Cardiac septum (tissue), 1 donor: ENCODE measurements at places on chromosomes 6 and 20. TPM values are rescaled to one million over a fixed set of nuclear protein-coding genes. Genes with fewer than 3 reads are reported as not detected.

DNA sequence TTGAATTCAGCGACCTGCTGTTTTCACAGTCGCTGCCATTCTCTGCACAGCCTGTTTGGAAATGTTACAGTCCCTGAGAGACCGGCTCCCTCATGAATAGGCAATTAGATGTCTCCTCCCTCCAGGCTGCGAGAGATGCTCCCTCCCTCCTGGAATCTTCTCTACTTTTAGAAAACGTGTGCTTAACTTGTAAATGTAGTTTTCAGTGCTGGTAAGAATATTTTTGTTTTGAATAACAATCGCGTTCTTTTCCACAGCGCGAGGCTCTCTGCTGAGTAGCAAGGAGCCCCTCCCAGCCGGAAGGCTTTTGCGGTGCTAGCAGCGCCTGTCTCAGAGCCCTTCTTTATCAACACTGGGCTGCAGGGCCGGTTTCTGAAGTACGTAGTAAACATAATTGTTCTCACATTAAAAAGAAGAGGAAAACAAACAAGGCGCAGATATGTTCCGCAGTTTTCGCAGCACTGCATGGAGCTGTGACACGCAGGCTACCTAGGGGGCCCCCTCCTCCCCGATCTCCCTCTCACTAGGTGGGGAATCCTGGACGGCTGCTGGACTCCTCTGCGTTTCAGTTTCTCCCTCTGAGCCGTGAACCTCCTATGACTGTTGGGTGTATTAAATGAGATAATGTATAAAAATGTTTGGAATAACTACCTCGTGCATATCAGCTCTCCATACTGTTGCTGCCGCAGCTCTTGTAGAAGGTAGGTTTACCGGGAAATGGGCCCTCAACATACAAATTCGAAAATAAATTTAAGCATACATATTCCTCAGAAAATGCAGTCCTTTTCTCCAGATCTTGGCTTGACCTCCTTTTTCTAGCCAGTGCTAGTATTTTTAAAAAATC lies 79.0 kb upstream of the SPACA1 start:
- DNase-seq: no peak

DNA sequence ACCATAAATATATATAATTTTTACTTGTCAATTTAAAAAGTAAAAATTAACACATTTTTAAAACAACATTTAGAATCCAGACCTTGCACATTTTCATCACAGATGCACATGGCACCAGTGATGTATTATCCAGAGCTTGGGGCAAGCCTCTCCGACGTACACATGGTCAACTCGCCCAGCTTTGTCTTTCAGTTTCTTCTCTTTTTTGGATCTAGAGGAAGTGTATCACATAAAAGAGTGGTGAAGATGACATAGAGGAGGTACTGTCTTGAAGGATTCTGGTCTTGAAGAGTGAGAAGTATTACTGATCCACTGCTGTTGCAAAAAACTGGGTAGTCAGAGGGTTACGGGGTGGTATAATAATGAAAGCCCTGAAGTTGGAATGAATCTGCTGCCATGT lies 46.9 kb upstream of the TAB2 start:
- DNase-seq: no peak

DNA sequence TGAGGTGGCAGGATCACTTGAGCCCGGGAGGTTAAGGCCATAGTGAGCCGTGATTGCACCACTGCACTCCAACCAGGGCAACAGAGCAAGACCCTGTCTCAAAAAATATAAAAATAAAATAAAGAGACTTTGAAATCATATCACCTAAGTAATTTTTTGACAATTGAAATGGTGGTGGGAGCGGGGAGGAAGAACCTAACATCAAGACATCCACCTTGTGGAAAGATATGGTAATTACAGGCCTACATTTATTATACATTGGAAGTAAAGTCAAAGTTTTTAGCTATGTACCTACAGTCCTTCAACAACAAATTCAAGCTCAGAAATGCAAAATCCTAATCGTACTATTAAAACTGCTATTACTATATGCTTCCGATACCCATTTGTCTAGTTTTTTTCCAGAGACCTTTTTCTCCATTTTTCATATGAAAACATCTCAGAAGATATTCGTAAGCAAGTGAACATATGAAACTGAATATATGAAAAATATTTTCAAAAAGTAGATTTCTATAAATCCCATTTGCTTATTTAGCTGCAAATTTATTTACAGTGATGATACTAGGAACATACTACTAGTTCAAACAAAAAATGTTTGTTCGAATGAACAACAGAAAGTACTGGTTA lies 83.3 kb downstream of the SYCP2 start:
- no peak for DNase-seq

DNA sequence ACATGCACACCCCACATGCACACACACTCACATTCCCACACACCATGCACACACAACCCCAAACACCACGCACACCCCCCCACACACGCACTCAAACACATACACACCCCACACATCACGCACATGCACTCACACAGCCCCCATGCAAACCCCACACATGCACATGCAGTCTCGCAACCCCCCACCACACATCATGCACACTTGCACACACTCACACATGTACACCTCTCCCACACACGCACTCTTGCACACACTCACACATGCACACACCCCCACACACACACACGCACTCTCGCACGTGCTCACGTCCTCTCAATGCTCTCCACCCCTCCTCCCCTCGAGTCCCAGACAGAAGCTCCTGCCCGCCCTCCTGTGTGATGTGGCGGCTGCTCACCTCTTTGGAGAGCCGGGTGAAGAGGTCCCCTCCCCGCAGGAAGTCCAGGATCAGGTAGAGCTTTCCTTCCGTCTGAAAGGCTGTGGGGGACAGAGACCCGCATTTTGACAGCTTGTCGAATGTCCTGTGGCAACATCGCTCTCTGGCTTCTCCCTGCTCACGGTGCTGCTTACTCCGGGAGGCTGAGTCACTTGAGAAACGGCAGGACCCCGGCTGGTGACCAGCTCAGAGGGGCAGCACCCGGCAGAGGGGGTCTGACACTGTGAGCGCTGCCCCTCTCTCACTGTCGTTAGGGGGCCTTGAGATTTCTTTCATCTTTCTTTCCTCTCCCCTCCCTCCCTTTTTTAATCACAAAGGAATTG lies 78.5 kb downstream of the RAMACL start:
- no peak for DNase-seq

GRCh38 chr6:10425176-10425974 lies 10.5 kb upstream of the TFAP2A start:
- DNase-seq: no peak

DNA sequence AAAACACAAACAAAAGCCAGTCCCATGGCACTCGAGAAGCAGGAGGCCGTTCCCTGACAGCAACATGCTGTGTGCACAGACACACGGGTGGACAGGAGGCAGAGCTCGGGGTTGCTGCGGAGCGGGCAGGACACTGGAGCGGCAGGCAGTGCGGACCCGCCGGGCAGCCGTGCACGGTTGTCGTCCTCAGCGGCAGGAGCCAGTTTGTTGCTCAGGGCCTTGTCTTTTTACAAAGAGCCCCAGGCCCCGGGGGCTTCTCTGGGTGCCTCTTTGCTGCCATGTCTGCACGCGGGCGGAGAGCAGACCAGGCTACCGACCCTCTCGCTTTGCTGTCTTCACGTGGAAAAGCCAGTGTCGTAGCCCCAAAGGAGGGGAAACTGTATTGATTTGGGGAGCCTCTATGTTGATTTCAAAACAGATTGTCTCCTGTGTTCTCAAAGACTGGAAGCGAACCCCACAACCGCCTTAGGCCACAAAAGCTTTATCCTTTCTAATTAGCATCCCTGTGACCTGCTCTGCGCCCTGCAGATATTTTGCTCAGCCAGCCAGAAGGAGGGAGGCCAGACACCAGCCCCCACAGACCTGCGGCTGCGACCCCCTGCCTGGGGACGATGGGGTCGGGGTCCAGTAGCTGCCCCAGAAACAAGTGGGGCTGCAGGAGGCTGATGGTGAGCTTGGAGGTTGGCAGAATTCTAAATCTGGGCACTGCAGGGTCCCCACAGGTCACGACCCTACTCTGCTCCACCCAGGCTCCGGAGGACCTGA lies 50.2 kb downstream of the ERMARD start:
- no peak for DNase-seq

DNA sequence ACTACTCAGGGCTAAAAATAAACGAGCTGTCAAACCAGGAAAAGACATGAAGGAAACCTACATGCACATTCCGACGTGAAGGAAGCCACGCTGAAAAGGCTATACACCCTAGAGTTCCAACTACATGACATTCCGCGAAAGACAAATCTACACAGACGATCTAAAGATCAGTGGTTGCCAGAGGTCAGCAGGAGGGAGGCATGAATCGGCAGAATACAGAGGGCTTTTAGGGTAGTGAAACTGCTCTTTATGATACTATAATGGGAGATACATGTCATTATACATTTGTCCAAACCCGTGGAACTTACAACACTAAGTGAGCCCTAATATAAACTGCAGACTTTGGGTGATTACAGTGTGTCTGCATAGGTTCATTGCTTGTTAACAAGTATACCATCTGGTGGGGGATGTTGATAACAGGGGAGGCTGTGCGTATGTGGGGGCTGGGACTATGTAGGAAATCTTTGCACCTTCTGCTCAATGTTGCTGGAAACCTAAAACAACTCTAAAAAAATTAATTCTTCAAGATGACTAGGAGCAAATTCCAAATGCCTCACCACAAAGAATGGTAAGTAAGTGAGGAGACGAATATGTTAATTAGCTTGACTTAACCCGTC lies 132.2 kb upstream of the CDH4 start:
- DNase-seq: no peak

DNA sequence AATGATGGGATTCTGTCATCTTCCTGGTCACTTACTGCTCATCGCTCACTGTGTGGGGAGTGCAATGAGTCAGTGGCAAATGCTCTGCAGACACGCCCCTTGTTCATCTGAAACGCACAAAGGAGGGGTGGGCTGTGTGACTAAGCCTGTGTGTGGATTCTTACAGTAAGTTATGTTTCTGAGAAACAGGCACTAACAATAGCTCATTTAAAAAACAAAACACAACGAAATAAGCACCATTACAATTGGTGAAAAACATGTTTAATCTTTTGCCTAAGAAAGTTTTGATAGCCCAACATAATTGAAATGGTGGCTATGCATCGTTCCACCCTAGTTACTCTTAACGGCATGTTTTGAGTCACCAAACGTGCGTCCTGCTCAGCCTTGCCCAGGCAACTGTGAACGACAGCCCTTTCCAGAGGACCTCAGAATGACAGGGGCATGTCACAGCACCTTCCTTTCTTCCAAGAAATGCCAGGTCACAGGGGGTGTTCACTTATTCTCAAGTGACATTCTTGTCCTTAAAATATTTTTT lies 118.4 kb upstream of the SGK1 start:
- peak; percentile 79 for DNase-seq

- DNase-seq: no peak
Measured at GRCh38 chr6:55888917-55889316, 13.5 kb upstream of the BMP5 start.

DNA sequence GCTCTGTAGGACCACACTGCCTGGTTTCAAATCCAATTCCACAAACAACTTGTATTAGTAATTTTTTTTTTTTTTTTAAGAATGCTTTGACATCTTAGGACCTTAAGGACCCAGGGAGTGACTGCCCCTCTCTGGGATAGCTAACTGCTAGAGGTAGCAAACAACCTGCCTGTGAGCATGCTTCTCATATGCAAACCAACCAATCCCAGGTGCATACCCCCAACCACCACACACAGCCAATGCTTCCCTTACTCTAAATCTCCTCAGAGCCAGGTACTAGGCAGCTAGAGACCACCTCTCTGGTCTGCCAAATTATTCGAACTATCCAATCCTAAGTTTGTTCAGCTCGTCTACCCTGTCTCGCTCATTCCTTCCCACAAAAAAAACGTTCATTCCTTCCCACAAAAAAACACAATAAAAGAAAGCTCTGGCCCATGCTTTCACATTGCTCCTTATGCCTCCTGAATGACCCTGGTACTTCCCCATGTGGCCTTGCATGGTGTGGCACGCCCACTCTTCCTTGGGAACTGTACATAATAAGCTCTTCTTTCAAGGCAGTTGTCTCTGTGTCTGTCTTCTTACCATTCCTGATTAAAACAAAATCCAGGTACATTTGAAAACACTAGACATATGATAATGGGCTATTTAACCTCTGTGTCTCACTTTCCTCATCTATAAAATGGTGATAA lies 6.4 kb downstream of the SERAC1 start:
- DNase-seq: no peak

GRCh38 chr6:151534576-151534975 lies 40.8 kb downstream of the CCDC170 start:
- DNase-seq: no peak

GRCh38 chr6:53584726-53585125 lies 39.8 kb upstream of the GCLC start:
- DNase-seq: no peak

DNA sequence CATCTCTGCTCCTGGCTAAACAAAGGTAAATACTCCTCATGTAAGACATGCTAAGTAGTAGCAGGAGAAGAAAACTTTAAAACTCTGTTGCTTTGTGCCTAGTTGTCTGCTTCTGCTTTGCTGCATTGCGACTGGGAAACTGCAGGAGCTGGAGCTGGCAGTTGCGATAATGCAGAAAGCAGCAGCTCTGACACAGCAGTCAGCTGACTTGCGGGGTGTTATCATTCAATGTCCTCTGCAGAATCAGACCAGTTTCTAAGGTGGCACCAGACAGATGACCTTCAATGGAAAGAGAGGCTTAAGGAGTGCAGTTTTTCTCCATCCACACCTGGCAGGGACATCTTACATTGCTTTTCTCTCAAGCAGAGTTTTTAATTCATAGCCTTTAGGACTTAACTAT lies 69.9 kb upstream of the SOX4 start:
- no peak for DNase-seq

GRCh38 chr20:8388707-8389106 lies 256.6 kb downstream of the PLCB1 start:
- no peak for DNase-seq

DNA sequence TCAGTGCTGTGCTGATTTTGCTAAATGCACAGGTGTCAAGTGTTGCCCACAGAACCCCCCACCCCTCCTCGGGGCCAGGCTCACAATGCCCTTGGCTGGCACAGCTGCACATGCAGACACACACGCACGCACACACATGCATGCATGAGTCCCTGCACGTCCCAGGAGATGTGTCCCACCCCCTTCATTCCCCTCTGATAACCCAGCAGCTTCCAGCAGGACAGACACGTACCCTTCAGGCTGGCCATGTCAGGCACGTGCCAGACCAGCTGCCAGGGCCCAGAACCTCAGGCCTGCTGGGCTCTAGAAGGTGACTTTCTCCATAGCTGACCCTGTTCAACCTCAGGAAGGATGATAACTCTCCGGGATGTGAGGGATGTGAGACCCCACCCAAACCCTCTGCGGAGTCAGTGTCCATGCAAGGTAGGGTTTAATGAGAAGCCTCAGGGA lies 44.4 kb downstream of the MRPL14 start:
- DNase-seq: no peak

DYNLT2 gene
- 0.83 TPM for total RNA-seq

RIPPLY2 gene
- total RNA-seq: not detected

CLIC5 gene
- 376 TPM for total RNA-seq

DCDC2 gene
- total RNA-seq: 0.08 TPM

BTNL2 gene
- total RNA-seq: not detected

PXT1 gene
- total RNA-seq: 0.22 TPM

ABHD16B gene
- total RNA-seq: not detected

C6orf132 gene
- 1.3 TPM for total RNA-seq

ISM1 gene
- 1.0 TPM for total RNA-seq

EMILIN3 gene
- total RNA-seq: 0.51 TPM

CAGE1 gene
- total RNA-seq: not detected

CST3 gene
- 486 TPM for total RNA-seq

SLA2 gene
- total RNA-seq: 0.27 TPM

BICRAL gene
- 11.3 TPM for total RNA-seq

SAMHD1 gene
- total RNA-seq: 20.7 TPM

HLA-DRB5 gene
- total RNA-seq: 14.0 TPM
